ENCODE measurements at places on chromosomes 7 and 10. TPM values are rescaled to one million over a fixed set of nuclear protein-coding genes. Genes with fewer than 3 reads are reported as not detected.

- no peak for DNase-seq
Observed at GRCh38 chr7:20404320-20404719, 73.6 kb downstream of the ITGB8 start.

SLC26A3 gene
- total RNA-seq: 0.09 TPM

DNA sequence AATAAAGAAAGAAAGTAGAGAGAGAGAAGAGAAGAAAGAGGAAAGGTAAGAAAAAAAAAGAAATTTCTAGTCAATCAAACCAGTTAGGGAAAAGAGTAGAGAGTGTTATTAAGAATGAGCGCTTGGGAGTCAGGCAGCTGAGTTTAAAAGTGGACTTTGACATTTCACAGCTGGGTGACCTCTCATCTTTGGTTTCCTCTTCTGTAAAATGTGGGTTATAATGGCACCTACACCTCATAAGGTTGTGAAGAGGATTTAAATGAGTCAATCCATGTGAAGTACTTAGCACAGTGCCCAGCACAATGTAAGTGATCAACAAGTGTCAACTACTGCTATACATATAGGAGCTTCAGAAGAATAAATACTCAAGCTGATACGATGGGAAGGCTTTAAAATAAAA lies 12.2 kb downstream of the HOXA1 start:
- DNase-seq: no peak

DNA sequence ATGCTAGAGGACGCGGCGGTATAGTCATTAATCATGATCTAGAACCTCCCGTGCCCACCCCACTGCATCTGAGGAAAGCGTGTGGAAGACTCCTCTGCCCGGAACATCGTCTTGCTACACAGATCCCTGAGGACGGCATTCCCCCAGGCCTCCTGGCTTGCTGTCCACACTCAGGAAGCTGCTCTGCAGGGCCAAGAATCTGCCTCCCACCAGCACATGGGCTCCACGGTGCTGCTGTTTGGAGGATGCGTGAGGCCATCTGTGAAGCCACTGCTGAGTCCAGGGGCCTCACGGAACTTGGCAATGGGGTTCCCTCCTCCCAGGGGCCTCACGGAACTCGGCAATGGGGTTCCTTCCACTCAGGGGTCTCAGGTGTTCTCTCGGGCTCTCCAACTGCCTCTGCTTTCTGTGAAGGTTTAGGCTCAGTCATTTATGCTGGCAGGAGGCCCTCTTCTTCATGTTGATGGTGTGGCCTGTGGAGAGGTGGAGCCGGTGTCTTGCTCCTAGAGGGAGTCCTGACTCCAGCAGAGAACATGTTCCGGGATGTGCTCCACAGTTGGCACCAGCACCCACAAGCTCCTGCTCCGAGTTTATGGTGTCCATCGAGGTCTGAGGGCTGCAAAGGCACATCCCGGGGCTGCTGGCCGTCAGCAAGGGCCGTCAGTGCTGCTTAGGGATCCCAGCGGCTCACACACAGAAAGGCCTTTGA lies 273.3 kb downstream of the DNAJB6 start:
- DNase-seq: no peak

DNA sequence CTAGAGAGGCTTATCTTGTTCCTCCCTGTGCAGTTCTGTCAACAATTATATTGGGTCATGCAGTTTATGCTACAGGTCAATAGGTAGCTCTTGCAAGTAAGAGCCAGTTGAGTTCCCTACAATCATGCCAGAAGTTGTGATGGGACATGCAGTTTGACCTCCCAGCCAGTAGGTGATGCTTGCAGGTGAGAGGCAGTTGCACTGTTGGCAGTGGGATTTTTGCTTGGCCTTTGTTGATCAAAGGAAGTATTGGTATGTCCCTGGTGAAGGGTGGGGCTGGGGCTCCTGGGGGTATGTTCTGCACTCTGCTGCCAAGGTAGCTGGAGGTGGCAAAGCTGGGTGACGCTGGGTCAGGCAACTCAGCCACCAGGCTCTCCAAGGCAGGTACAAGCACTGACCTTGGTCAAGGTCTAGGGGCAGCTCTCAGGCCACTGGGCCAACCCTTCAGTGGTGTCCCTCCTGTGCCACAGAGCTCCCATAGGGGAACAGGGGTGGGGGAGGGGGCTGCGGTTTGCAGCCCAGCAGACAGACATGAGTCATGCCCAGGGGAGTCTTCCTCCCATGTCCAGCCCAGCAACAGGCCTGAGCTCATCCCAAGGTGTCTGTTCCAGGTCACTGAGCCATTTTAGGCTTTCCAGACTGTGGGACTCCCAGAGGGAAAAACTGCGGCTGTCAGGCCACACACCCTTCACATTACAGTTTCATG lies 43.3 kb downstream of the MEOX2 start:
- DNase-seq: no peak

DNA sequence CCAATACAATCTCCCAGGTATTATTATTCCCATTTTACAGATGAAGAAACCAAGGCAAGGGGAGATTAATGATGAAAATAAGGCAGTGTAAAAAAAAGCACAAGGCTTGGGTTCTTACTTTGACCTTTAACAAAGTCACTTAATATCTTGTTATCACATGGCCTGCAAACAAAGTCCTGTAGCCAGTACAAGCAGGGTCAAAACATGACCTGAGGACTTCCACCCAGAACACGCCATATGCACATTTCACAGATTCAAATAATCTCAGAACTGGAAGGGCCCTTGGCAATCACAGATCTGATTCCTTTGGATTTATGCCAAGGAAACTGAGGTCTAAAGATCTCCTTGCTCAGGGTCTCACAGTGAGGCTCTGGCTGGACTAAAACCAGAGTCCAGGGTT lies 162.1 kb downstream of the KCNMA1 start:
- no peak for DNase-seq

CFTR gene
- total RNA-seq: 0.28 TPM

GRCh38 chr10:91557651-91558111 lies 75.2 kb downstream of the PPP1R3C start:
- no peak for DNase-seq

DNA sequence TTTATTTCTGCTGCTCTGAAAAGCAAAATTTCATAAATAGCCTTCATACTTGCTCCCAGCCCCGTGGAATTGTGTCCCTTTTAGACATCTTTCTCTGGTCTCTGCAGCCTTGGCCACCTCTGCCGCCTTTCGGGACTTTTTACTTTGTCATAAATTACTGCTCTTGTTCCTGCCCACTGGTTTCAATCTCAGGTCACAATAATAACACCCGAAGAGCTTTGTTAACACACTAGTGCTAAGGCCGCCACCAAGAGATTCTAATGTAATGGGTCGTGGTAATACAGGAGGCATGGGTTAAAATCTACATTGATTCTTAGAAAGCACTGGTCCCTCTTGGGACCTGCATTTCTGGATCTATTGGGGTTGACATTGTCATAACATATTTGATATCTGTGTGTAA lies 276.0 kb upstream of the VWC2 start:
- no peak for DNase-seq

GRCh38 chr10:49601857-49602256 lies 8.3 kb upstream of the SLC18A3 start:
- no peak for DNase-seq

DNA sequence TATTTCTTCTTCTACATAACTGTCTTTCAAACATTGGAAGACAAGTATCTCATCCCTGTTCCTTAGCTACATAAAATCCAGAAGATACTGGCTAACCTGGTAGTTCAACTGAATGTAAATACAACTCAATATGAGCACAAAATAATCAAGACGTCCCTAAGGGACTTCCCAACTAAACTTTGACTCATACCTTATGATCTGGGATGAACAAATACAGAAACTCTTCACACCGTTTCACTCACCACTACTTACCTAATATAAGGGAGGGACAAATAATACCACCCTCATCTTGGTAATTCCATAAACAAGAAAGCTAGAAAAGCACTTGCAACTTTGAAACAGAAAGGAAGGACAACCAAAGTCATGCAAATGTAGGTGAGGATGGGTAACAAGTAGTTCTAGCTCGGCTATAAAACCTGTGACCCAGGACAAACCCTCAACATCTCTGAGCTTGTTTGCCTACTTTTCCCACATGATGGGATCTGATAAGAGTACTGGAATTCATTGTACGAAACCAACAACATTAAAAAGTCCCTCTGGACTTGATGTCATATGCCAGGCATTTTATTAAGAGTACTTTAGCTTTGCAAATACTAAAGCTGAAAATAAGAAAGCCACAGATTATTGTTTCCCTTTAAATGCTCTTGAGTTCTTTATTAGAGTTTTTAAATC lies 121.9 kb downstream of the STRA8 start:
- DNase-seq: no peak

AOC1 gene
- 1.3 TPM for total RNA-seq

DNA sequence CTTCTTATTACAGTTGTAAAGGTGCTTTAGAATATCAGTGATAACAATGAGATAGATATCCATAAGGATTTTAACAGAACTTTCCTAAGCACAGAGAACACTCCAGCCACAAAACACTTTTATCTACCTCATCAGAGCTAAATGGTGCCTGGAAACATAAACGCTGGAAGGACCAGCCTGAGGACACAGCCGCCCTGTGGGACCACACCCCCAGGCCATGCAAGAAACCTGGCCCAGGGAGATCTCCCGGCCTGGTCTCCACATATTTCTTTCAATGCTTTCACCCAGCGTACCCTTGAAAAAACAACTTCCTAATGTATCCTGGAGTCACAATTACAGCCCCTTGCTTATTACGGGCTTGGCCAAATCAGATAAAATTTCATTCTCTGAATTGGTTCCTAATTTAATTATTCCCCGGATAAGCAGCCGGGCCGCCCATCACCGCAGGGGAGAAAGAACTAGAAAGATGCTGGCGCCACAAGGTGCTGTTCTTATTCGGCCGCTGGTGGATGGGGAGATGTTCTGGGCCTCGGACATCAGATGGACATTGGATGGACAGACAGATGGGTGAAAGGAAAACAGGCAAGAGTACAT lies 11.8 kb downstream of the CHST15 start:
- no peak for DNase-seq

TRIM73 gene
- total RNA-seq: 1.3 TPM

CTAGE8 gene
- total RNA-seq: 0.52 TPM

DNA sequence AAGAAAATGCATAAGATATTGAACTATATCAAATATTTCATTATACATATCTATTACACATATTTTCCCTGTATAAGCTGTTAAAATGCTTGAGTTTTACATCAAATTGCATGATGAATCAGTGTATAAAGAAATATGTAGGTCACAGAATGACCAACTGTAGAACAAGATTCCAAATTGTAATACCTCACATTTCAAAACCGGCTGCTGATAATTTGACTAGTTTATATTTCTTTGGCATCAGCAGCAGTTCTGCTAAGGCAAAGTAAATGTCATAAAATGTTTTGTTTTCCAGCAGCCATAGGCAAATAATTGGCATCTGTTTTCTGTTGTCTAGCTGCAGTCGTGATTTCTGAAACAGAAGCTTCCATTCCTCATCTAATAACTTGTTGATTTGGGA lies 633.9 kb downstream of the ARL4A start:
- DNase-seq: no peak

- DNase-seq: no peak
Observed at GRCh38 chr7:104967595-104967994, 46.4 kb upstream of the KMT2E start.

NKX1-2 gene
- total RNA-seq: 0.05 TPM

SLC13A1 gene
- total RNA-seq: under 0.01 TPM

DNA sequence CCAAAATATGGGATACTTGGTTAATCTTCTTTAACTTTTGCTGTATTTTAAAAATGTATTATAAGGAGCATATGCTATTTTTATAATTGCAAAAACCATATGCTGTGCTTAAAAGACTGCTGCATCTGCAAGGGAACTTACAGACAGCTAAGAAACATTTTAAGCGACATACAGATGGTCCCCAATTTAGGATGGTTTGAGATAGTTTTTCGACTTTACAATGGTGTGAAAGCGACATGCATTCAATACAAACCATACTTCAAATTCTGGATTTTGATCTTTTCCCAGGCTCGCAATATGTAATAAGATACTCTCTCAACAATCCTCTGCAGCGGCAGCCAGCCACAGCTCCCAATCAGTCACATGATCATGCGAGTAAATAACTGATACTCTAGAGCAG lies 73.2 kb downstream of the SHTN1 start:
- no peak for DNase-seq

GRCh38 chr10:88901984-88902789 lies 22.1 kb downstream of the STAMBPL1 start:
- DNase-seq: no peak

DNA sequence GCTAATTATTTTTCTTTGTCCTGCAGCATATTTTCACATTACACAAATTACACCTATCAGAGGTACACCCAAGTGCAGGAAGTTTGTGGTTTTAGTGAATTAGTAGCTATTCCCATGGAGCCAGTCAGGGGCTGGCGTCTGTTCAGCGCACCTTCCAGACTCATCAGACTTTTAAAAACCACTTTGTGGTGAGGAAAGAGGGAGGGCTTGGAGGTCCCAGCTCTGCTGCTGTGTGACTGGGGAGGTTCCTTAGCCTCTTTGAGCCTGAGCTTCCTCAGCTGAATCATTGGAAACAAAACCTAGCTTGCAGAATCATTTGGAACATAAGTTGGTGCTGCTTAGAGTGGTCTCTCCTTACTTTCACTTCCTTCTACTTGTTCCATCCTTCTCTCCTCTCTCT lies 175.4 kb downstream of the SORCS3 start:
- DNase-seq: no peak

DNA sequence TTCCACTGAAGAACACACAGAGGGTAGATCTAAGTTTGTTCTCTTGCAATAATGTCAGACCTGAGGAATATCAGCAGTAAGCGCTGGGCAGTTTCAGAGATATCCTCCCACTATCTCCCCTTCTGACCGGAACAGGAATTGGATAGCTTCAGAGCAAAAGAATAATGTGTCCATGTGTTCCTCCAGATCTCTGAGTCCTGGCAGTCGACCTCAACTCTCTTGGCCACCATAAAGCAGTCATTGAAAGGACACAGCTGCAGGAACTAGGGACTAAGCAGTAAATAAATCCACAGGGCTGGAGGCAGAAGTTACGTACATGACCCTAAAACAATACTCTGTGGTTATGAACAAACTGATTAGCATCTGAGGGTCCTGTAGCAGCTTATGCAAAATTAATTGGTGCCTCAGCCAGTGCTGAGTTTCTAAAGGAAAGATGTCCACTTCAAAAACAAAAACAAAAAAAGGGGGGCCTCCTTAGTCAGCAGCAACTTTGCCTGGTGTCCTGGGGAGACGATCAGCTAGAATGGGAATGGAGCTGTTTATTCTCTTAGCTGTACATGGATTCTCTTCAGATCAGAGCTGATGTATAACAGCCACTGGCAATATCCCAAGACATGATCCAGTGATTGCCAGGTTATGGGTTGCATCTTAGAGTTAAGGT lies 6.4 kb upstream of the PRTFDC1 start:
- DNase-seq: no peak

DNA sequence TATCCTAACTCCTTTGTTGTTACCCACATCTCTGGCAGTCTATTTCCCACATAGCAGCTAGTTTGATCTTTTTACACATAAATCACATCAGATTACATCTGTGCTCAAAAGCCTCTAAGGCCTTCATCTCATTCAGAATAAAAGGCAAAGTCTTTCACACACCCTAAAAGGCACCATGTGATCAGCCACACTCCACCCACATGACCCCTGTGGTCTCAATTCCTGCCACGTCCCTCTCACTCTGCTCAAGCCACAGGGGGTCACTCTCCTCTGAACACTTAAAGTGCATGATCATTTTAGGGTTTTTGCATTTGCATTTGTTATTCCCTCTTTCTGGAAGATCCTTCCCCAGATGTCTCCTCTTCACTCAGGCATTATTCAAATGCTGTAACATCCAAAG lies 30.8 kb downstream of the ELAPOR2 start:
- DNase-seq: peak; percentile 1

Data from thymus (tissue), 14 donors.